ENCODE measurements at places on chromosomes 12 and 14.

GRCh38 chr12:123393747-123394146 is 9.8 kb downstream of the KMT5A start:
- DNase-seq, result no peak

DNA sequence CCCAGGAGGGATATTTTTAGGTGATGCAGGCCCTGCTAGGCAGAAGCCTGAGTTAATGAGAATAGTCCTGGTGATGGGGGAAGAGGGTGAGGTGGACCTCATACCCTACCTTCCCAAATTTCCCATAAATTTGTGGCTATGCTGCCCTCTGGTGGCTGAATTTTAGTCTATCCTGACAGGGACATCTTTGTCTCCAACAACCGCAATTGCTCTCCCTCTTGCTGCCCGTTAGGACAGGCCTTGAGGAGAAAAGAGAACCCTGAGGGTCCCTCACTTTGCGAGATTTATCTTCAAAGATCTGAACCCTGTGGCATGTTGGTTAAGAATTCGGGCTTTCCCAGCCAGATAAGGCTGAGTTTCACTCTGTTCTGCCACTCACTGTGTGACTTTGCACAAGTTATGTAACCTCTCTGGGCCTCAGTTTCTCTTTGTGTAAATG is 9.8 kb upstream of the ZNF385A start:
- peak; percentile 88 for DNase-seq

GRCh38 chr14:65791191-65791981 is 378.9 kb downstream of the FUT8 start:
- DNase-seq, result peak; percentile 62

- DNase-seq, result peak; percentile 79
These were observed 93.8 kb downstream of the RFLNA start for GRCh38 chr12:124388679-124389137.

All from PC-3 (cell line).